ENCODE measurements at places on chromosomes 12 and 14.

GRCh38 chr12:52537101-52537500 is 15.8 kb downstream of the KRT71 start:
- DNase-seq = no peak

DNA sequence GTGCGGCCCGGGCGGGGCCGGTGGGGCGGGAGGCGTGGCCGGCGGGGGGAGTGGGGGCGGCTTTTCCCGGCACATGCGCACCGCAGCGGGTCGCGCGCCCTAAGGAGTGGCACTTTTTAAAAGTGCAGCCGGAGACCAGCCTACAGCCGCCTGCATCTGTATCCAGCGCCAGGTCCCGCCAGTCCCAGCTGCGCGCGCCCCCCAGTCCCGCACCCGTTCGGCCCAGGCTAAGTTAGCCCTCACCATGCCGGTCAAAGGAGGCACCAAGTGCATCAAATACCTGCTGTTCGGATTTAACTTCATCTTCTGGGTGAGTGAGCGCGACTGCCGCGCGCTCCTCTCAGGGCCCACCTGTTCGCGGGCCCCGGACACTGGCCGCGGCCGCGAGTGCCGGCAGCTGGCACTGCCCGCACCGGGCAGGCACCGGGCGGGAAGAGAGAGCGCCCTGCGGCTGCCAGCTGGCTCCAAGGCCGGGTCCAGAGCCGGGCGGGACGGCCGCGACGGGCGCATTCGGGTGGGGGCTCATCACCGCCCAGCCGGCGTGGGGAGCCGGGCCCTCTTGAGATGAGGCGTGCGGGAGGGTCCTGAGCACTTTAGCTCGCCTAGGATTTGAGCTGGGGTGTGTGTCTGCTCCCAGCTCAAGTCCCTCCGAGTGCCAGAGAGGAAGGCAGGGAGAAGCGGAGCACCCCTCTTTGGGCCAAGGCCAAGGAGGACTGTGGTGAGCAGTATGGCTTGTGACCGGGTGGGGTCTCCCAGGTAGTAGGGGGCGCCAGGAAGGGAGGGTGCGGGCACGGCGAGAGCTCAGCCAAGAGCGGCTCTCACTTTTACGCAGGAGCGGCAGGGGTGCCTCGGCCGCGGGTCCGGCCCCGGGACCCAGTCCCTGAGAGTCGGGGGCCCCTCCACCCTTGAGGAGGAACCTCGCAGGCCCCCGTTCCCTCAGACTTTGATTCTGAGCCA is at the start of gene CD9:
TSS of gene CD9 (plus strand) at position 145 of the 957 bp plus-strand sequence. CDS start at position 245, 100 bp downstream.
- no peak for DNase-seq

- DNase-seq = no peak
Measured at GRCh38 chr12:52857500-52857899, 8.7 kb upstream of the KRT78 start.

GRCh38 chr14:101556566-101557320 is 4.6 kb upstream of the DIO3 start:
- DNase-seq = no peak

DNA sequence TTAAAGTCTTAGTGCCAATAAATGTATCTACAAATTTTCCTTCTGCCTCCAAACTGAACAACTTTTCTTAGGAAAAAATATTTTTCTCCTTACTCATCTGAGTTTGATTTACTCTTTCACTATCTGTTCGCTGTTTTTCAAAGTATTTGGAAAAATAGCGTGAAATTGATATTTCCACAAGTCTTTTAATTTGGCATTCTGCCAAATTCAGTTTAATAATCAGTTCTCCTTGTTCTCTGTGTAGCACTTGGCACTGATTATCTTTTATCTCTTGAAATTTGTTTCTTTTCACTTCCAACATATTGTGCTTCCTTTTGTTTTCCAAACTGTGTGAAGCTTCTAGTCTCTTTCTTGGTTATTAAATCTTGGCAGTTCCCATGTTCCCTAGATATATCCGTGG is 559.8 kb downstream of the RPL10L start:
- DNase-seq = no peak

- no peak for DNase-seq
Measured at GRCh38 chr12:24933694-24934407, 15.1 kb downstream of the BCAT1 start.

DNA sequence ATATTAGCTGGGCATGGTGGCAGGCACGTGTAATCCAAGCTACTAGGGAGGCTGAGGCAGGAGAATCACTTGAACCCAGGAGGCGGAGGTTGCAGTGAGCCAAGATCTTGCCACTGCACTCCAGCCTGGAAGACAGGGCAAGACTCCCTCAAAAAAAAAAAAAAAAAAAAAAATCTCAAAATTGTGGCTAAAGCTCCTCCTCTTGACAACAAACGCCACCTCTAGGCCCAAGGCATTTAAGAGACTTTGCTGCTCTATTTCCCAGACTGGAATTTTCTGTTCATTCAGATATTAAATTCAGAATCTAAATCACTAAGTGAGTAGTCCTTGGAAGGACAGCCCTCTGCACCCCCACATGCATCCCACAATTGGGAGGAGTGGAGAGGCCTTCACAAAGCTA is 1.4 kb downstream of the ZFYVE1 start:
- no peak for DNase-seq

DNA sequence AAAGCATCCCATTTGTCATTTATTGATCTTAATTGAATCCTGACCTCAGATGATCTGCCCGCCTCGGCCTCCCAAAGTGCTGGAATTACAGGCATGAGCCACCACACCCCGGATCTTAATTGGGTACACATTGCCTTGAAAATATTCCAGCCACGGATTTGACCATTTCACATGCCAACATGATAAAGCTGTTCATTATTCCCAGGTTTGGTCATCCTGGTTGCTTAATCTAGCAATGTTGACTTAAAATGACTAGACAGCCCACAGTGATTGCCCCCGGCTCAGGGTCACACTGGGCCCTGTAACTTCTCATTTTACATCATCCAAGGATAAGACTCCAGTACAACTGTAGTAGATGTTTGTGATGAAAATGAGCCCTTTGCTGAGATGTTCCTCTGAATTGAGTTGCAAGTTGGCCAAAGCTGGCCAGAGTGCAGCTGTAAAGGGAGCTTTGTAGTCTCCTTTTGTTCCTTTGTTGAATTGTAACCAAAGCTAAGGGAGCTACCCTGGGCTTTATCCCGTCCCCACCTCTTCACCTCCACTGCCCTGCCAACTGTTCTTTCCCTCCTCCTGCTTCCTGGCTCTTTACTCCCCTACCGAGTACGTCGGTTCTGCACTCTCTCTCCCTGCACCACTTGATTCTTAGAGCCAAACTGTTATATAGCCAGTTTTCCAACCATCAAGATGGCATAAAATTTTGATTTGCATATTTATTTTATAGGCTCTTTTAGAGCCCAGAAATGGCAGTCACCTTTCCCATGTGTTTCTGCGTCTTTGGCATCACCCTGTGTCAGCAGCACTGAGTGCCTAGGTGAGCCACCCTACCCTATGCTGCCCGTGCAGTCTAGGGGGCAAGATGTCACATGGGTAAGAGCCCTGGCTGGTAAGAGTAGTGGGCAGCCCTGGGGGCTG is 141.3 kb upstream of the HIF1A start:
- DNase-seq = no peak

DNA sequence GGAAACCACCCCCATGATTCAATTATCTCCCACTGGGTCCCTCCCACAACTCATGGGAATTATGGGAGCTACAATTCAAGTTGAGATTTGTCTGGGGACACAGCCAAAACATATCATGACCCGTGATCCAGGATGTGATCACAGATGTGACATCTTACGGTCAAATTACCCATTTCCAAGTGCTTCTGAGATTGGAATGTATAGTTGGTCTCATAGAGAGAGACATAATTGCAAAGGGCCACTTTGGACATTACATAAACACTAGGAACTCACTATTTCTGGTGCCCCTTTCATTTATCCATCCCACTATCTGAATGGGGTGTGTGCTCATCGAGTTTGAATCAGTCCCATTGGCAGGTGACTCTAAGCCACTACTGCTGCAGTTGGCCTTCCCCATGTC is 204.5 kb downstream of the PHLDA1 start:
- no peak for DNase-seq

DNA sequence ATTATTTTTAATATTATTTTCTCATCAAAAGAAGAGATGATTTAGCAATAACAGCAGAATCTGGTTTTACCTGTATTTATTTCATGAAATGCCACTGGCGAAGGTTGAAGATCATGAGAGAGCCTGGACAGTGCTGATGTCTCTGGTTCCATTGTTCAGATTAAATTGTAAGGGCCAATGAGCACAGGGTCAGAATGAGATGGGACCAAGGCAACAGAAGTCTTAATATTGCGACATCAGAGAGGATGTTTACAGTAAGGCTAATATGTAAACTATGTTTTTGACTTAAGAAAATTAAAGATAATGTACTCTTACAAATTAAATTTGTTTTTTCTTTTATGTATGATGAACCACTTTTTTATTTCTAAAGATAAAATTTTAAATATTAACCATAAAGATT is 35.2 kb upstream of the KLRD1 start:
- DNase-seq = no peak

DNA sequence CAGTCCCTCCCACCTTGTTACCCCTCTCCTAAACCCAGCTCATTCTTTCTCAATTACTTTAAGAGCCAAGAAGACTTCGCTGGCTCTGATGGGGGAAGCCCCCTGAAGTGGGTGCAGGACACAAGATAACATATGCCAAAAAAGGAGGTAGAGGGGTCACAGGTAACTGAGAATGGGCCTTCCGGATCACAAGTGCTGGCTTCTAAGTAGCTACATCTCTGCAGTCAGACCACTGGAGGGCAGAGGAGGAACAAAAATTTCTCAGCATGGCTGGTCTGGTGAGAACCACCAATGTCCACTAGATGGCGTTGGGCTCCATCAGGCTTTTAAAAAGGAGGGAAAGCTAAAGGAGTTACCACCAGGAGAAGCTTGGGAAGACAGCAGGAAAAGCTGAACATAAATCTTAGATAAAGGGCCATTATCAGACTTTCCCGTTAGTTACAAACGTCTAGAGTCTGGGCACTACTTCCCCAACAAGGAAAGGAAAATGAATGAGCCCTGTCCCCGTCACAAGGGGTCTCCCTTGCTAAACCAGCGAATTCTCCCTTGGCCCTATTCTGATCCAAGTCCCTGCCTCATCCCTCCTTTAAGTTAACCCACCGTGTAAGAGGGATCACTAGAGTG is 11.6 kb upstream of the CDH24 start:
- DNase-seq = peak; percentile 60
